Effector memory CD8-positive, alpha-beta T cell (primary cell): ENCODE measurements at places on chromosomes 16 and 17.

DNA sequence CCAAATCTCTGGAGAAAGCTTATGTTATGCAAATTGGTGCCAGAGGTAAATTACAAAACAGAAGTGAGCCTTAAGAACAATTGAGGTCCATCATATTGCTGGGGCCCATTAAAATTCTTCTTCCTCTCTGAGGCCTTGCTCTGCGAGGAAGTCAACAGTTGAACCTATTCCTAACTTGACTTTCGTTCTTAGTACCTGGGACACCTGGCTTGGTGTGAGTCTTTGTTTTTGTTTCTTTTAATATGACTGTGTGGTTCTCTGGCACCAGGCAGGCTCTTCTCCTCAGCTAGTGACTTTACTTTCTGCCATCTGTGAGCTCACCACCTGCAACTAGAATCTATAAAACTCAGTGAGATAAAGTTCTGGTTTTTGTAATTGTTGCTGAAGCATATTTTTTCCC is 120.4 kb downstream of the CBLN1 start:
- no peak for DNase-seq

DNA sequence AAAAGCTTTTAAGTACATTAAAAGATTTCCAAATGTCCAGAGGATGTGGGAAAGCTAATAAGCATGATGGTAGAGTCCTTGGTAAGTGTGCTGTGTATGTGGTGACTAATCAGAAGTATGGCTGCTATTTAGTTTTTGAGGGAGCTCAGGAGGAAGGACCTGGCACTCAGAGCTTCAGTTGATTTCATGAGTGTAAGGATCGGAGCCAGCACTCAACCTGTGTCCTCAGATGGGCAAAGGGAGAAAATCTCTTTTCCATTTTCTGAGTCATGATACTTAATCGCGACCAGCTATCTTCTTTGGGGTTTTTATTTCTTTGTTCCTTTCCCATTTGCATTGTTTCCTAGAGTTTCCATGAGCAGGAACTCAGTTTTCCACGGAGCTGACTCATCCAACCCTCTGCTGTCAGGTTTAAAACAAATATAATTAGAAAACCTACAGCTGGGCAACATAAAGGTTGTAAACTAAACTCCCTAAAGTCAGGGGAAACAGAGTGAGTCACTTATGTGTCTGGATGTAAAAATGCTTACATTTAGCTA is 125.4 kb downstream of the MAP2K6 start:
- DNase-seq = no peak

DNA sequence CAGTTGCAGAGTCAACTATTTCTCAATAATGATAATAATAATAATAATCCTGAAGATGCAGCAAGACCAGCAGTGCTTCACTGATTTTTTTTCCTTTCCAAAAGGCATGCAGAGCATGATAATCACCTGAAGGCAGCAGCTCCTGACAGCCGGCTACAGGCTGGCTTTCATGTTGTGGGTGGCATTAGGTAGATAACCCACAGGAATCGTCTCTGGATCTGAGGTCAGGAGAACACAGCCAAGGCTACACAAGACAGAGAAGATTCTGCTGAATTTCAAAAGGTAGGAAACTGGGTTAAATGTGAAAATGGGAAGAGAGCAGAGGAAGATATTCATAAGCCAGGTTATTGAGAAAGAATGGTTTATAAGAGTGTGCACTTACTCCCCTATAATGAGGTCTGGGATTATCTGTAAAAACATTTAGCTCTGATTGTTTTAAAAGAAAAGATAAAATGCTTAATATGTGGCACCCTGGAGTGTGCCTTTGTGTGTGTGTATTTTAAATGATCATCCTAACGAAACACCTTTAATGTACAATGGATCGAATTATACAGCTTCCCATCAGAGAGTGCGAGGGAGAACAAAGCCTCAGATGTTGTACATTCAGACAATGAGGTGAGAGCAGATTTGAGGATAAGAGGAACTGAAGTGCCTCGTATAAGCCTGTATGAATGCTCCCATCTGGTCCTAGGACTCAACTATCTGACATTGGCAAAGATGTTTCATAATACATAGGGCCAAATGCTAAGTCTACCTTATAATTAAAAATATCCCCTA is 273.1 kb downstream of the PHKB start:
- DNase-seq = no peak

- DNase-seq = no peak
Observed at GRCh38 chr16:4365014-4365406, 6.6 kb upstream of the VASN start.

DNA sequence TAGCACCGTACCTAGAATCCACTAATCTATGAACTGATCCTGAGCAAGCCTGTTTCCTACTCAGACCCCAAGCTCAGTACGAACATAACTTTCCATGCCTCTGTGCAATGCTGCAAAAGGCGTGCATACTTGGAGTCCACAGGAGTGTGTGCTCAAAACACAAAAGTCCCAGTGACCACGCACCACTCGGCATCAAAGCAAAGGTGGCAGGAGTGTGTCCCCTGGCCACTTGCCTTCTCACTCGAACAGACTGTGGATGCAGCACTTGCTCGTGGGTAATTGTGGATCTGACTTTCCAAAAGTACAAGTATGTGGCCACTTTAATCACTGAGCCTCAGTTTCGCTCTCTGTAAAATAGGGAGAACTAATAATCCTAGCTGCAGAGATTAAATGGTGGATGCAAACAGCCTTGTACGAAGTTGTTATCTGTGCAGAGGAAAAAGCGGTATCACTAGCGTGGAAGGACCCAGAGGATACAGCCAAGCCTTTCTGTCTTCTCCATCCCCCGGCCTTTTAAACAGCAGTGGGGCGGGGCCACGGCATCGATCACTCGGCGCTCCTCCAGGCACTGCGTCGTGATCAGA is 311 bp upstream of the KDM8 start:
- no peak for DNase-seq

DNA sequence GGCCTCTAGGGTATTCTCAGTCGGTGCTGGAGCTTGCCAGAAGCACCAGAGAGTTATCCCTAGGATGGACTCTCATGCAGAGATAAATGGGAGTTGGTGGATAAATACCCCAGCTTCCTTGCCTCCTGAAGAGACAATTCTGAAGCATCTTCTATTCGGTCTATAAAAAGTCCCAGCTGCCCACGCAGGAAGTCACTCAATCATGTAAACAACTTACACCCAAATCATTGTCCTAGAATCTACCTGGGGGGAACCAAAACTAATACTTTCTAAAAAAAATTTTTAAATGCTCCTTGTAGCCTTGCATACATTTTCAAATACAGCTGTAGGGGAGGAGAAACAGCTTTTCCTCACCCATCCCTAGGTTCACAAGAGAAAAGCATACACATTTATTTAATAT is 66.6 kb upstream of the ELAC2 start:
- no peak for DNase-seq

DNA sequence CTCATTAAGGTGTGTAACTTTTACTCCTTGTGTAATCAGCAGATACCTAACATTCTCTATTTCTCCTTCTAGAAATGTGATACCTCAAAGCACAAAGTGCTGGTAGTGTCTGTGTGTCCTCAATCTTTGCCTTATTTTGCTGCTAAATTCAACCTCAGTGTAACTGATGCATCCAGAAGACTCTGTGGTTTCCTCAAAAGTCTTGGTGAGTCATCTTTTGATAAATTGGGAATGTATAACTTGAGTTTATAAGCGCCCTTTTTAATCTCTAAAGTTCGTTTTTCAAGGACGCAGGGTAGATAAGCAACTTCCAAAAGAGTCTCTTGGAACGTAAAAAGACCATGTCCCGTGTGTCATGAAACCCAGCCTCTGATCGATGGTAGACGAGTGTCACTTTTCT is 10.2 kb downstream of the NARF start:
- DNase-seq = no peak

- no peak for DNase-seq
Observed at GRCh38 chr16:80739523-80739922, 64.9 kb downstream of the CDYL2 start.

- no peak for DNase-seq
Observed at GRCh38 chr17:16676676-16677268, 13.3 kb upstream of the CCDC144A start.
